ENCODE measurements at places on chromosomes 12 and 14.

DNA sequence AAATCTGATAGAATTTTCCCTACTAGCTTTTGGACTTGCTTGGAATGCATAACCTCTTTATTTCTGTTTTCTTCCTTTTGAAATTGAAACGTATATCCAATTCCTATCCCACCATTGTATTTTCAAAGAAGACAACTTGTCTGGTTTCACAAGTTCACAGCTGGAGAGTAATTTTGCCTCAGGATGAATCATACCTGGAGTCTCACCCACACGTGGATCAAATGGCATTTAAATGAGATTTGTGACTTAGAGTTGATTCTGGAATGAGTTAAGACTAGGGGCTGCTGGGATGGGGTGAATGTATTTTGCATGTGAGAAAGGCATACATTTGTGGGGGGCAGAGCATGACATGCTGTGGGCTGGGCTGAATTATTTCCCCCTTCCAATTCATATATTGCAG lies 516.5 kb upstream of the MGAT4C start:
- no peak for DNase-seq

- peak; percentile 57 for DNase-seq
Observed at GRCh38 chr14:67526676-67527459, 6.2 kb upstream of the PLEKHH1 start.

DNA sequence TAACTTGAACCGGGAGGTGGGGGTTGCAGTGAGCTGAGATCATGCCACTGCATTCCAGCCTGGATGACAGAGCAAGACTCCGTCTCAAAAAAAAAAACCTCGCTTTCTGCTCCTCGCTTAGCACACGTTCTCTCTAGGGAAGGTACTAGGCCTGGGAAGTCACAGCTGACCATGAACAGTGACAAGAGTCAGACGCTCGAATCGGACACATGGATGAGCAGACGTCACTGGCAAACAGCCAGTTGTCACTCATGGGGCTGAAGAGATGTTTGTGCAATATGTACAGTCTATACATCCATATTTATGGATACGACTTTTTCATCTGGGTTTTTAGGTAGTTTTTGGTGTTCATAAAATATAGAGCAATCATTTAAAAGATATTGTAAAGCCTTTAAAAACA lies 19.4 kb downstream of the TCHP start:
- no peak for DNase-seq

GRCh38 chr12:7693793-7694192 lies 1.8 kb downstream of the GDF3 start:
- DNase-seq, result no peak

DNA sequence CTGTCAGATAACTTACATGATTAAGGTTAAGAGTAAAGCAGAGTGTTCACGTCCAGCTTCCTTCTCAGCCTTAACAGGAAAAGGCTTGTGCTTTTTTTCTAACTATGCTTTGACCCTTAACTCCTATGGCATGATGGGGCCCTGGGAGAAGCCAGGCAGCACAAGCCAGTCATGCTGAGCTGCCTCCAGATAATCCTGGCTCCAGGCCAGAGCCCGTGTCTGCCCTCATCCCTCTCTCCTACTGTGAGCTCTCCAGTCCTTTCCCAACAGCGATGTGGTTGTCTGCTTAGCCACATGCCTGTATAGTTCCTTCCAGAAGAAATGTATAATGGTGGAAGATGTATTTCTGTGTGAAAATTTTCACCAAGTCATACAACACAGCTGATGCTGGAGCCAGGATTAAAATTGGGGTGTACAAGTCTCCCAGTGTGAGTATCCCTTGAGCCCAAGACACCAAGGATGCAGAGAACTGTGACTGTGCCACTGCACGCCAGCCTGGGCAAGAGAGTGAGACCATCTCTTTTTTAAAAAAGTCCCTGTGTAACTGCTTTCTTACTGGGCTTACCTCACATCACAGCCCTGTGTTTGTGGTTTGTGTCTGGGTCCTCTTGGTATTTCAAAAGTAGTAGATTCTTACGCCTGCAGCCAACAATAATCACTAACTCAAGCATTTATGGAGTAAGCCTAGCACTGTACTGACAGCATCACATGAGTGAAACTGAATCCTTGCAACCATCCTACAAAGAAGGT lies 7.9 kb upstream of the ITFG2 start:
- DNase-seq, result peak; percentile 77

- DNase-seq, result peak; percentile 88
Observed at GRCh38 chr14:34650786-34651584, 21.0 kb upstream of the SNX6 start.

DNA sequence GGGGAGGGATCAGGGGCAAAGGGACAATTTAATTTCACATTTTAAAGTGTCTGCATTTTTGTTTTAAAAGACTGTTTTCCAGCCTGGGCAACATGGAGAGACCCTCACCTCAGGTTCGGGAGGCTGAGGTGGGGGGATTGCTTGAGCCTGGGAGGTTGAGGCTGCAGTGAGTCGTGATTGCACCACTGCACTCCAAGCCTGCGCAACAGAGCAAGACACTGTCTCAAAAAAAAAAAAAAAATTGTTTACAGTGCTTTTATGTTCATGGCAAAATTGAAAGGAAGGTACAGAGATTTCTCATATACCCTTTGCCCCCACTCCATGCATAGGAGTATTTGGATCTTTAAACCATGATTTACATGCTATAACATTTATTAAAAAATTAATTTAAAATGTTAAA lies 16.4 kb upstream of the HVCN1 start:
- DNase-seq, result no peak

Measured in AG08396 (cell line).